Daoy (cell line): ENCODE measurements at places on chromosomes 3 and 15. TPM values are rescaled to one million over a fixed set of nuclear protein-coding genes. Genes with fewer than 3 reads are reported as not detected.

- DNase-seq, result no peak
These were observed 1.1 kb upstream of the SUCLG2 start for GRCh38 chr3:67655364-67656121.

GRCh38 chr3:132665230-132665745 lies 5.2 kb downstream of the UBA5 start:
- no peak for DNase-seq

- DNase-seq, result no peak
These were observed 24.1 kb downstream of the ALS2CL start for GRCh38 chr3:46669191-46669999.

Gene LRTM1
- not detected in 2 replicates for total RNA-seq

Gene WDR49
- total RNA-seq, result not detected in 2 replicates

Gene NOX5
- not detected in 2 replicates for total RNA-seq

Gene ZNF710
- 4.5 and 12.3 TPM in 2 replicates for total RNA-seq
